Astrocyte (in vitro differentiated cells and primary cell): ENCODE measurements at places on chromosomes 13 and 19.

- H3K4me3 ChIP-seq, result no peak overlapping the region
- peak; percentile 2 for DNase-seq
- H3K27me3 ChIP-seq, result no peaks in the 10 kb centered on the region
These were observed 55.4 kb upstream of the USE1 start for GRCh38 chr19:17159466-17160393.

DNA sequence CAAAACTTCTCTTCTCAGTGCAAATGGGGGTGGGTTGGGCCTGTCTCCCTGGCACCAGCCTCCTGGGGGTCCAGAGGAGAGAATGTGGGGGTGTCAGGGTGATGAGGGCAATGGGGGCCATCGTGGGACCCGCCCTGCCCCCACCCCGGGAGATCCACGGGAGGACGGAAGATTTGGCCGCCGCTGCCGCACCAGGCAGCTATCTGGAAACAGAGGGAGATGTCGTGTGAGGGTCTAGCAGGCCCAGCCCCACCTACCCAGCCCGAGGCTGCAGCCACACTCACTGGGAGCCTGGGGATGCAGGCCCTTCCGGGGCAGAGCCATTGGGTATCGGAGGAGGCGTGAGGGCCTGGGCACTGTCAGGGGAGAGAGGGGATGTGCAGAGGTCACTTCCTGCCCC is 1.8 kb upstream of the TMEM86B start:
- peaks cover 11% of the 10 kb centered on the region for H3K36me3 ChIP-seq
- no peak overlapping the region for H3K4me3 ChIP-seq
- DNase-seq, result no peak
- no peak overlapping the region for H3K27ac ChIP-seq
- no peaks in the 10 kb centered on the region for H3K27me3 ChIP-seq

- H3K27ac ChIP-seq, result no peak overlapping the region
- no peak for DNase-seq
These were observed 3.2 kb downstream of the EPN1 start for GRCh38 chr19:55678121-55678671.

DNA sequence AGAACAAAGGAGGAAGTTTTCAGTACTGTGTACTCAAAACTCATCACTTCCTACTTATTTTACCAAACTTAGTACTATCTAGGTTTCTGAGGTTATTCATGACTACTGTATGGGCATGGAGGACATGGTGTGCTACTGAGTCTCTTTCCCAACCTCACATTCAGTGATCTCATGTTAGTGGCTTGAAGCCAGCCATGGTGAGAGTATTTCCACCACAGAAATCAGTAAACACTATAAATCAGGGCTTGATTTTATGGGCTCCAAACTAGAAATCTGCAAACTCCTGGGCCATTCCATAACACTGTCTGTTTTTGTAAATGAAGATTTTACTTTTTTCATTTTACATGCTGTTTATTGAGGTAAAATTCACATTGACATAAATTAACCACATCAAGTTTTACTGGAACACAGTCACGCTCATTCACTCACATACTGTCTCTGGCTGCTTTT is 19.7 kb downstream of the MED26 start:
- H3K27ac ChIP-seq, result no peak overlapping the region
- H3K4me1 ChIP-seq, result peaks cover 6% of the 10 kb centered on the region
- H3K27me3 ChIP-seq, result no peaks in the 10 kb centered on the region
- H3K4me3 ChIP-seq, result no peak overlapping the region

GRCh38 chr13:76872675-76873074 is 13.5 kb downstream of the KCTD12 start:
- H3K27ac ChIP-seq, result no peak overlapping the region
- no peak overlapping the region for H3K4me3 ChIP-seq
- DNase-seq, result no peak
- no peaks in the 10 kb centered on the region for H3K27me3 ChIP-seq
- H3K4me1 ChIP-seq, result no peaks in the 10 kb centered on the region

DNA sequence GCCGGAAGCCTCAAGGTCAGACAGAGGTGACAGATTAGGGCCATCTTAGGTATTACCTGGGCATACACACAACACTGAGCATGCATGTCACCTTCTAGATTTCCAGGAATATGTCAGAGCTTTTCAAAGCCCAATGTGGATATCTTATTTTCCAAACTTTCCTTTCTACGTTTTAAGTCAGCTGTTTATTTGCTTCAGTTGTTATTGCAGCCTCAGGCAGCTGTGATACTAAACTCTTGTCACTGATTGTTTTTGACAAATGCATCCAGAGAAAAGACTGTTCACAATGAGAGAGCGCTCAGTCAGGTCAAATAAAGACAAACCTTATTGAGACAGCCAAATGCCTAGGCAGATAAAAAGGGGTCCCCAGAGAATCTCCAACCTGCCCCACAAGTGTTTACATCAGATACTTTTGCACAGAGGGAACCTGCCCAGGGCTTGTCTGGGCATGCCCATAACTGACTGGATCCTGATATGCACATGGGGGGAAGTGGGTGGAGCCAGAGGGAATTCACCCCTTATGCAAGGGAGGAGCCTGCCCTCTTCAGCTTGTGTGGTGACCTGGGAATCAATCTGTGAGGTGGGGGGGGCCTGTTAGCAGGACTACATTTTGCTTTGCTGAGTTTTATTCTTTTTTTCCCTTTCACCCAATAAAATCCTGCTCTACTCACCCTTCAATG is 28.5 kb downstream of the MED4 start:
- DNase-seq, result peak; percentile 12
- no peaks in the 10 kb centered on the region for H3K27me3 ChIP-seq
- H3K4me3 ChIP-seq, result no peak overlapping the region
- H3K27ac ChIP-seq, result no peak overlapping the region

DNA sequence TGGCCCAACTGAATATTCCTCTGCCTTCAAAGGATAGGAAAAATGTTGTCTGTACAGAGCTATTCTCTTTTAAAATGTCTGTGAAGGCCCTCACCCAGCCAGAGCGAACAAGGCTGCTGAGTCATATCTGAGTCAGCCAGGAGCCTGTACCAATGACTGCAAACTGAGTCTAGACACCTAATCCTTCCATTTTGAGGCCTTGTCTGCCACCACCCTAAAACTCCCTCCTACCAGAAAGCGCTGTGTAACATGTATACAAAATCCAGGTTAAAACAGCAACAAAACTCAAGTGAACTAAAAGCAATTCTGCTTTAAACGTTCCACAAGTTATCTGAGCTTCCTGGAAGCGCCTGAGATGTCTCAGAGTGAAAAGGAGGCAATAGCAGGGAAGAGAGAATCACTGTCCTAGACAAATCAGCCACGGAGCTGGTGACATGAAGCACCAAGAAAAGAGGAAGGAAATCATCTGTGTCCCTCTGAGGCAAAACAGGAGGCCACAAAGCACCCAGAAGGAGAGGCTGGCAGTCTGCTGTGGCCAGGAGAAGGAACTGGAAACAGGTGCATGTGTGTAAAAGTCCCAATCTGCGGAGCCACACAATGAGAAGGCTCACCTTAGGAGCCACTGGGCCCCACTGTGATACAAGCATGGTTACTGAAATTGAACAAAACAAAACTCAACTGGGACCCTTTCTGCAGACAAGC is 10.2 kb downstream of the DHRS12 start:
- H3K4me3 ChIP-seq, result no peak overlapping the region
- H3K36me3 ChIP-seq, result no peaks in the 10 kb centered on the region
- peak overlapping the region; percentile 55 for H3K27ac ChIP-seq
- no peaks in the 10 kb centered on the region for H3K27me3 ChIP-seq

DNA sequence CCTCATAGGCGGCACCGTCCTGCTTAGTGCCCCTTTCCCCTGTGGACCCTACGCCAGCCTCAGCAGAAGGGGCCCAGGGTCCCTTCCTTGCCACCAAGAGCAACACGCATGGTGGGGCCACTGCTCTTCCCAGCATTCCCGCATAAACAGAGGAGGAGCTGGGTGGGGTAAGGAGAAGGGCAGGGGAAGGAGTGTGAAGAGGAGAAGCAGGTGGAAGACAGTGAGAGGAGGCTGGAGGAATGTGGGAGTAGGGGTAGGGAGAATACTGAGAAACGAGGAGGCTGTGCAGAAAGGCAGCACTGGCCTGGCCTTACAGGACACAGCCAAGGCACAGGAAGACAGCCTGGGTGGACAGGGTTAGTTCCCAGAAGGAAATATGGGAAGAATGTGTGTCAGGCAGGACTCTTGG is 43.9 kb downstream of the ZNF331 start:
- no peaks in the 10 kb centered on the region for H3K27me3 ChIP-seq
- no peak overlapping the region for H3K4me3 ChIP-seq
- H3K27ac ChIP-seq, result no peak overlapping the region
- DNase-seq, result no peak

DNA sequence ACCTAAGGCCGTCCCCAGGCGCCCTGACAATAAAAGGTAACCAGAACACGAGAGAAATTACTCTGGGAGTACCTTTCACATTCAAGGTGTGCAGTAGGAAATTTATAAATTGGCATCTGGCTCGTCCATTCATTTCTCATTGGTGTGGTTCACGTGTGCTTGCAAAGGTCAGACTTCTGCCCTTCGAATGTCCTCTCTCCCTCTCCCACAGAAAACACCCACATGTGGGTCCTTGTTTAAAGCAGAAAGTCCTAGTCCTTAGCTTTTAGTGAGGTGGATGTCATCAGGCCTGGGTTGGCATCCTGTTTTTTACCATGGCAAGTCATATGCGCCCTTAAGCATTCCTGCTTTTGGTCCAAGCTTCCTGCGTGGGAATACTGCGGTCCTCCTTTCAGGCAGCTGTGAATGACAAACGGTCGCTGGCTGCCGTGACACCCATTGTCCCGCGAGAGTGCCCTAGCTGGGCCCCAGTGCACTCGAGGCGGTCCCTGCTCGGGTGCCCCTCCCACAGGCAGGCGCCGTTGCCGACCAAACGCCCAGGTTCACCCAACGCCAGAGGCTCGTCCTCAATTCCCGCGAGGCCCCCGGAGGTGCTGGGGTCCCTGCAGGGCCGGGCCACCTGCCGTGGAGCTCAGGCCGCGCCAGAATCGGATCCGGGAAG is at the start of gene NUDT19:
Gene NUDT19, plus strand, starts transcription at position 531 of the 661 bp plus-strand sequence. CDS start 140 bp downstream, outside the sequence.
- DNase-seq, result peak; percentile 73
- no peaks in the 10 kb centered on the region for H3K36me3 ChIP-seq
- H3K27ac ChIP-seq, result peak within 1 kb of the TSS; percentile 63
- peak within 1 kb of the TSS; percentile 70 for H3K4me3 ChIP-seq
- H3K27me3 ChIP-seq, result no peaks in the 10 kb centered on the region

GRCh38 chr19:57269515-57270250 is 10.6 kb upstream of the ZNF460 start:
- no peaks in the 10 kb centered on the region for H3K27me3 ChIP-seq
- H3K4me1 ChIP-seq, result peaks cover 13% of the 10 kb centered on the region
- DNase-seq, result peak; percentile 96
- peak overlapping the region; percentile 4 for H3K27ac ChIP-seq

GRCh38 chr19:13033244-13033643 is 38.0 kb downstream of the NFIX start:
- DNase-seq, result no peak
- H3K27me3 ChIP-seq, result no peaks in the 10 kb centered on the region
- no peak overlapping the region for H3K27ac ChIP-seq
- H3K4me1 ChIP-seq, result peaks cover 63% of the 10 kb centered on the region

DNA sequence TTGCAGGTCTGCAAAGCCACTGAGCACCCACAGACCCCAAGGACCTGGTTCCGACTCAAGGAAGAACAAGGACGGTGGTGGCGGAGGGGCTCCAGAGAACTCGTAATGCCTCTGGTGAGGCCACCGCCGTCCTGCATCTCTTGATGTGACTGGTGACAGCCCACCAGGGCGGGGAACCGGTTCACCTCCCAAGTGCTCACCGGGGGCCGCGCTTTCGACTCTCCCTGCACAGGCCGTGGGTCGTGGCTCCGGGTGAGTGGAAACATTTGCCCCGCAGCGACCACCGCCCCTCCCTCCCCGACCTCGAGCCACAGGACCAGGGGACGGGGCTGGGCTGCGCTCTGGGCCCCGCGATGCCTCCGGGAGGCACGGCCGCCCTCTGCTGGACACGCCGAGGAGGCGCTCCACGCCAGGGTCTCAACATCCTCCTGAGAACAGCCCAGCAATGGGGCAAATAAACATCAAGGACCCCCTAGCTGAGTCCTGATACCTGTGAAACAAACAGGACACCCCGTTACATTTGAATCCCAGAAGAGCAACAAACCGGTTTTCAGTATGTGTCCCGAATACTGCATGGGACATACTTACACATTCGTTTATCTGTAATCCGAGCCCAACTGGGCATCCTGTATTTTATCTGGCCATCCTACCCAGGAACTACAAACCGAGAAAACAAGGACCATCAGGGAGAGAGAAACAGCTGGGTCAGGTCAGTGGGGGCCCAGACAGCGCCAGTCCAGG is 3.9 kb upstream of the PLPP2 start:
- H3K36me3 ChIP-seq, result no peaks in the 10 kb centered on the region
- no peak for DNase-seq
- H3K27me3 ChIP-seq, result peaks cover 21% of the 10 kb centered on the region
- no peak overlapping the region for H3K27ac ChIP-seq
- peaks cover 15% of the 10 kb centered on the region for H3K4me1 ChIP-seq

DNA sequence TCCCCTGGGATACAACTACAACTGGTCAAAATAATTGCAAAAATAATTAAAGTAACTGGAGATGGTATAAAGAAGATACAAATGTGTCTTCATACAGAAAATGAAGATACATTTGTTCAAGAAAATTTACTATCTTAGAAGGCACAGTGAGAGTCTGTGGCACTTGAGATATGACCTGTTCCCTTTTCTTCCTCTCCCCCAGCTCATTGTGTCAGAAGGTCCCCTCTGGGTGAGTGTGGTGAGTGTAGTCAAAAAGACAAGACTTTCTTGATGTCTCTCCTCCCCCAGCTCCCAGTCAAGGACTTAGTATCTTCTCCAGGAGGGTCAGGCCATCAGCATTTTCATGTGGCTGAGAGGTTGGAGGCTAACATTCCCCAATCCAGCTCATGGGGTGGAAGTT is 51.7 kb downstream of the EDNRB start:
- no peak overlapping the region for H3K4me3 ChIP-seq
- no peak for DNase-seq
- H3K27me3 ChIP-seq, result no peaks in the 10 kb centered on the region
- H3K4me1 ChIP-seq, result no peaks in the 10 kb centered on the region

DNA sequence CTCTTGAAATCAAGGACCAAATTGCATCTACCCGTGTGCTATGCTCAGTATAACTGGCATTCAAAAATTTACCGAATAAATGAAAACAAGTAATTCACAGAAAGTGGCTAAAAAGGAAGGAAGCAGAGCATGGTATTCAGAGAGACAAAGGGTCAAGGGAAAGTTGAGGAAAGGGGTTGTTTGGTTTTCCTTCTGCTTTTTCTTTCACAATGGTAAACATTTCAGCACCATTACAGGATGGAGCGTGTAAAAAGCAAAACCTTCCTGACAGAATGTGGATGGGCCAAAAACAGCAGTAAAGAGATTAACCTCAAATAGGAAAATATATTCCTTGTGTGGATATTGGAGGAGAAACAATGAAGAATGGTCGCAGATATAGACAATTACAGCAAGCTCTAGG is 14.8 kb downstream of the DIAPH3 start:
- H3K36me3 ChIP-seq, result no peaks in the 10 kb centered on the region
- H3K27ac ChIP-seq, result no peak overlapping the region
- peaks cover 7% of the 10 kb centered on the region for H3K4me1 ChIP-seq
- H3K27me3 ChIP-seq, result no peaks in the 10 kb centered on the region

DNA sequence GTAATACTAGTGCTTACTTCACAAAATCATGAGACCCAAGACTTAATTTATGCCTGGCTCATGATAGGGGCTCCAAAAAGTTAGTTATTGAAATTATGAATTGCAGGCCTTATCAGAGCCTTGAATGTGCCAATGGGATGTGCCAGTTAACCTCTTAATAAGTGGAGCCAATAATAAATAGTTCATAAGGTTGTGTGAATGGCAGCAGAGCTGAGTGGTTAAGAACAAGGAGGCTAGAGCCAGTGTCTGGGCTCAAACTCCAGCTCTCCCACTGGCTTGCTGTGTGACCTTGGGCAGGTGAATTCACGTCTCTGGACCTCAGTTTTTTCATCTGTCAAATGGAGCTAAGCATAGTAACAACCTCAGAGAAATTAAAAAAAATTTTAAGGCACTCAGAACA is 133.7 kb downstream of the IER2 start:
- DNase-seq, result no peak
- no peak overlapping the region for H3K27ac ChIP-seq
